ENCODE measurements at places on chromosomes 3 and 15.
A peak's percentile ranks its signal among the peaks of the same experiment; 100 is the strongest.

- no peak for DNase-seq
Measured at GRCh38 chr15:57337868-57338411, 38.4 kb upstream of the CGNL1 start.

- no peak for DNase-seq
Measured at GRCh38 chr3:2420919-2421318, 322.3 kb downstream of the CNTN4 start.

- no peak for DNase-seq
Measured at GRCh38 chr3:130707902-130708601, 38.6 kb downstream of the PIK3R4 start.

DNA sequence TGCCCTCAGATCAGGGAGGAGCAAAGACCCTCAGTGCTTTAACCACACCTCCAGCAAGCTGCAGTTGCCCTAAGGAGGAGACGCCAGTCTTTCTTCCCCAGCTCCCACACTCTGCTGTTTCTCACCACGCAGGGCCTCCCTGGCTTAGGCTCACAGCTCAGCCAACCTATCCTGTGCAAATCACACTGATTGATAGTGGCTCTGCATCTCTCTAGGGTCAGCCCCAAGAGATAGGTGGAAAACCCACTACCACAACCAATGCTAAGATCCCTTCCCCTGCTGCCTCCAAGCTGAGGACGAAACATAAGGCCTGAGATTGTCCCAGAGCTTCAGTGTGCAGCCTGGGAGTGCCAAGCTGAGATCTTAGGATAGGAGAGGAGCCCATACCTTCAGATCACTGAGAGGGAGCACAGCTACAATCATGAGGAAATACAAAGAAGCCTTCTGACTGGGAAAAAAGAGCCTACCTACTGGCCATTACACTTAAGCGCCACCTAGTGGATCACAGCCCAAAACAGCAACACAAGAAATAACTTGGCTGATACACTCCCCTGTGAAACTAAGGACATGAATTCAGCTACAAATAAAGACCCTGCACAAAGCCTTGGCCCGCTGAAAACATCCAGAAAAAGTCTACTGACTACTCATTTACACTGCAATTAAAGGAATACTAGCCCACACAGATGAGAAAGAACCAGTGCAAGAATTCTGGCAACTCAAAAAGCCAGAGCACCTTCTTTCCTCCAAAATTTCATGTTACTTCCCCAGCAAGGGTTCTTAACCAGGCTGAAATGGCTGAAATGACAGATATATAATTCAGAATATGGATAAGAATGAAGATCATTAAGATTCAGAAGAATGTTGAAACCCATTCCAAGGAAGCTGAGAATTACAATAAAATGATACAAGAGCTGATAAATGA, 271.5 kb upstream of the DCBLD2 start:
- DNase-seq, result peak; percentile 88

DNA sequence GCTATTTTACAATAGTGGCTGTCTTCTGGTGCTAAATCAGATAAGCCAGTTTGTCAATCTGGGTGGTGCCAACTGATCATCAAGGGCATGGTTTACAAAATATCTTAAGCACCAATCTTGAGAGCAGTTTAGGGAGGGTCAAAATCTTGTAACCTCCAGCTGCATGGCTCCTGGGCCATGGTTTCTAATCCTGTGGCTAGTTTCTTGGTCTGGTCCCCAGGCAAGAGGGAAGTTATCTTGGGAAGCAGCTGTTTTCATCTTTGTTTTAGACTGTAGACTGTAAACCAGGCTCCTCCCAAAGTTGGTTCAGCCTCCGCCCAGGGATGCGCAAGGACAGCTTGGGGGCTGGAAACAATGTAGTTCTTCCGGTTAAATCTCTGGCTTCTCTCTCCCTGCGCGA, 166.8 kb downstream of the IL1RAP start:
- DNase-seq, result no peak

DNA sequence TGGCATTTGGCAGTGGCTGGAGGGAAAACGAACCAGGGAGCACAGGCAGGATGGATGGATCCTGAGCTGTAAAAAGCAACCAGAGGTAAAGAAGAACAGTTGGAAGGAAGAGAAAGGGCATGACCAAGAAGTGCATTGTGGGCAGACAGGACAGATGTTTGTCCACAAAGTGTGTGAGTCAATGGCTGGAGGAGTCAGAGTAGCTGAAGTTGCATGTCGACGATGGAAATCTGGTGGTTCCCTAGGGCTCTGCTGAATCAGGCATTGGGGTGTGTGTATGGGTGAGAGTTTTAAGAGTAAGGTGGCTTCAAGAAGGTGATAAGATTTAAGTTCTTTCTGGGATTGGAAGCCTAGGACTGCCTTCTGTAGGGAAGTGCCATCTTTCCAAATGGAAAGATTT, 214.0 kb upstream of the BHLHE40 start:
- no peak for DNase-seq

GRCh38 chr15:69537901-69538300, 85.3 kb downstream of the RPLP1 start:
- DNase-seq, result no peak

DNA sequence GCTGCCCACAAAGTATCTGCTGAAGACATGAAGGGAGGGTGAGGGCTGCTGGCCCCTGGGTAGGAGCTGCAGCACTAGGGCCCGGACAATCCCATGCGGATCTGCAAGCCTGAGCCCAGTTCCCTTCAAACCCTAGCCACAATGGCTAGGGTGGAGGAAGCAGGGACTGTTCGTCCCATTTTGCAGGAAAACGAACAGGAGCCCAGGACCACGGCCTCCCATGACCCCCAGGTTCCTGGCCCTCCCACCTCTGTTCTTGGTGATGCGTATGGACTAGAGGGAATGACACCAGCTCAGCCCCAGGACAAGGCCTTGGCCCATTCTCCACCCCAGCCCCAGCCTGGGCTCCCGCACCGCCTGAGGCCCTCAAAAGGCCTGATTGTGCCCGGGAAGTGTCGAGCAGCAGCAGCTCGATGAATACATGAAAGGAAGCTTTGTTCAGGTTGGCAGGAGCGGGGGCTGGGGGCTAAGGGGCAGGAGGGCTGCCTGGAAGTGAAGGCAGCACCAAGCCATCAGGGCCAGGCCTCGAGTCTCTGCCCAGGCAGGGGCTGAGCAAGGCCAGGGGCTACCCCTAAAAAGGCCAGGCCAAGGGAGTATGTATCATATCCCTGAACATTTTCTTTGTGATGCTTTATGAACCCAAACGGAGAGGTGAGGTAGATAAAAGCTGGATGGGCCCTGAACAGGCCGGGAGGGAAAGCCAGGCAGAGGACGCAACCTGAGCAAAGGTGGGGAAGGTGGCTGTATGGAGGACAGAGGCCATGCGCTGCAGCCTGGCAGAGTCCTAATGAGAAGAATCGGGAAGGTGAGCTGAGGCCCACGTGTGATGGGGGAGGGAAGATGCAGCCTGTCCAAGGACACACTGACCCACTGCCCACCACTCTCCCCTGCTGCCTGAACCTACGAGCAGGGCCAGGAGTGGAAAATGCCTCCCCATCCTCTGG, 12.2 kb downstream of the SEMA7A start:
- DNase-seq, result no peak
